ENCODE measurements at places on chromosomes 13 and 19.

DNA sequence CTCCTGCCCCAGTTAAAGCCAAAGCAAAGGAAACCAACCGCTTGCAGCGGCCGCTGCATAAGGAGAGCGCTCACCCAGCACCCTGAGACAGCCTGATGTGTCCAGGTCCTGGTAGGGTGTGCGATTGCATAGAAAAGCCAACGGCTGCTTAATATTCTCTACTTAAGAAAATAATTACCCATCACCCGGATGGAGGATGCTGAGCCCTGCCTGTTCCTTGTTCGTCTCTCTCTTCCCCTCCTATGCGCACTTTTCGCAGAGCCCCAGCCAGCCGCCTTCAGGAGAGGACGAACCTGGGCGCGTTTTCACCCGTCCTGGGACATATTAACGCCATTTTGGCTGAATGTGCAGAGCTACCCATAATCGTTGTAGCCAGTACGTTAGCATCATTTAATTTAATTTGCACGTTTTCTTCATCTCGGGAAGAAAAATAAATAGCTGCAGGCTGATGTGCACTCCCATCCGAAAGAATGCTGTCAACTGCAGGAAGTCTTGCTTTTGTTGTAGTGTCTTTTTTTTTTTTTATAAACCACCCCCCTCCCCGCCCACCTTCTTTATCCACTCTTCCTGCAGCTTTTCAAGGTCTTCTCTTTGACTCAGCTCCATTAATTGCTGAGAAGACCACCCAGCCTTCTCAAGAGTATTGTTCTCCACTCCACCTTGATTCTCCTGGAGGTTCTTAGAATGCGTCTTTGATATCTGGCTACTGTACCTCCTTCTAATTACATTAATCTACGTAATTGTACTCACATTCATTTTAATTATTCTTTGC is 214.5 kb downstream of the TEX29 start:
- DNase-seq: no peak

DNA sequence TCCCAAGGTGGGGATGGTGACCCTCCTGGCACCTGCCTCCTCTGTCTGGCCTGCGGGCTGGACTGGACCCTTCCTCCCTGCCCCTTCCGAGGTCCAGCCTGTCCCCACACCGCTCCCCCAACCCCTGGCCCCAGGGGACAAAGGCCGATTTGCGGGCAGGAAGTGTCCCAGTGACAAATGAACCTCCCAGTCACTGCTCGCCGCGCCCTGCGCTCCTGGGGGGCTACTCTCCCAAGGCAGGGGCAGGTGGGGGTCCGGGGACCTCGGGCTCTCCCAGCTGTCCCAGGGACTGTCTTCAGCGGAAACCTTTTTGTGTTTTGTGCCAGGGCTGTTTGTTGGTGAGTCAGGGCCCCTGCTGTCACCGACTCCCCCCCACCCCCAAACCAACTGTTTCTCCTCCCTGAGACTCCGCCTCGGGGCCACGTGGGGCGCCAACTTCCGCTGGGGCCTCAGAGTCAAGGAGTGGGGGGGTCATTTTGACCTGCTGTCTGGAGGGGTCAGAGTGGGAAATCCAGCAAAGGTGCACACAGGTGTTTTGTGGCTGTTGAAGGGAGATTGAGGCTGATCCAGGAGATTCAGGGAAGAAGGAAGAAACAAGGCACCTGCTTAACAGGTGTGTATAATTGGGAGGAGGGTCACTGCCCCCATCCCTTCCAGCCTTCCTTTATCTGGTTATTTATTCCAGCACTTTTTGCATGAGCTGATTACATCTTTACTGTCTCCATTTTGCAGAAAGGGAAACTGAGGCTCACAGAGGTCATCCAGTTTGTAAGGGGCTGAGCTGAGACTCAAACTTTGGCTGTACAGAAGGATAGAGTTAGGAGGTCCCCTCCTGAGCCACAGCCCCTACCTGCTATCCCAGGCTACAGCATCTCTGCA is 831 bp downstream of the PGPEP1 start:
- DNase-seq: peak; percentile 54

- DNase-seq: no peak
Observed at GRCh38 chr13:97639236-97639635, 205.3 kb downstream of the RAP2A start.

DNA sequence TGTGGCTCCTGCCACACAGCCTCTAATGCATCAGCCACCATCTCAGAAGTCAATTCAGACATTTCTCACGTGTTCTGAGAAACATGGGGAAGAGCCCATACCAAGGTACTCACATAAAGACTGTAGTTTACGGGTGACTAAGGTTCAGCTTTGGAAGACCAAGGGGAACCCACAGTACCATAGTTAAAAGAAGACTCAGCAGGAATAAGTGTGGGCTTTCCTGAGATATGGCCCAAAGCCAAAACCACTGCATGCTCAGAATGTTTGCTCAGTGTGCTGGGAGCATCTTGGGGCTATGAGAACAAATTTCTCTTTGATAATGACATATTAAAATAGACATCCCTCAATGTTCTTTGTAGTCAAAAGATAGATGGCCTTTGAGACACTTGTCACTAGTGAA is 283.8 kb downstream of the DCT start:
- no peak for DNase-seq

- DNase-seq: no peak
Observed at GRCh38 chr13:99246100-99246499, 12.1 kb downstream of the GPR18 start.

GRCh38 chr13:77185721-77186120 is 141.2 kb downstream of the MYCBP2 start:
- no peak for DNase-seq

- peak; percentile 60 for DNase-seq
Observed at GRCh38 chr19:3163230-3163886, 15.2 kb upstream of the S1PR4 start.

GRCh38 chr19:9878511-9879196 is 43.5 kb downstream of the PIN1 start:
- DNase-seq: no peak

- DNase-seq: no peak
Observed at GRCh38 chr13:94305934-94306333, 173.5 kb downstream of the DCT start.

DNA sequence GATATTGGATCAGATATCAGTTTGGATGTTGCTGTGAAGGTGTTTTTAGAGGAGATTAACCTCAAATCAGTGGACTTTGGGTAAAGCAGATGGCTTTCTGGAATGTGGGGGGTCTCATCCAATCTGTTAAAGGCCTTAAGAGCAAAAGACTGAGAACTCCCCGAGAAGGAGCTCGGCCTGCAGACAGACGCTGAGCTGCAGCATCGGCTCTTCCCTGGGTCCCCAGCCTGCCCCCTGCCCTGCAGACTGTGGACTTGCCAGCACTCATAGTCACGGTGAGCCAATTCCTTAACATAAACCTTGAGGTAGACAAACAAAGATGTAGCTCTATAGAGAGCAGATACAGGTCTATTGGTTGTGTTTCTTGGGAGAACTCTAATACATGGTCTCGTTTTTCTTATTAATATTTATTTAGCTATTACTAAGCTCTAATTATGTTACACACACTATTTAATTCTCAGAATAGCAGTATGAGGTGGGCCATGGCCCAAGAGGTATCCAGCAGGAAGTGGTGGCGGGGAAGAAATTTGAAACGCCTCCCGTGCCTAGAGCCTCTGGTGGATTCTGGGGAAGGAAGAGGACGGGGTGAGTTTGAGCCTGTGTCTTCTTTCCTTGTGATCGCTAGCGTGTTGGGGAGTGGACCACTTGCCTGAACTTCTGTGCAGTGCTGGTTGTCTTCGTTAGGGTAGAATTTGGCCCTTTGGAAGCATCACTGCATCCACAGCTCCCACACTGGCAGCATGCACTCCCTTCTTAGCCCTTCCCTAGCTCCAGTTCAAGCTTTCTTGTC is 305.3 kb downstream of the TEX29 start:
- no peak for DNase-seq

DNA sequence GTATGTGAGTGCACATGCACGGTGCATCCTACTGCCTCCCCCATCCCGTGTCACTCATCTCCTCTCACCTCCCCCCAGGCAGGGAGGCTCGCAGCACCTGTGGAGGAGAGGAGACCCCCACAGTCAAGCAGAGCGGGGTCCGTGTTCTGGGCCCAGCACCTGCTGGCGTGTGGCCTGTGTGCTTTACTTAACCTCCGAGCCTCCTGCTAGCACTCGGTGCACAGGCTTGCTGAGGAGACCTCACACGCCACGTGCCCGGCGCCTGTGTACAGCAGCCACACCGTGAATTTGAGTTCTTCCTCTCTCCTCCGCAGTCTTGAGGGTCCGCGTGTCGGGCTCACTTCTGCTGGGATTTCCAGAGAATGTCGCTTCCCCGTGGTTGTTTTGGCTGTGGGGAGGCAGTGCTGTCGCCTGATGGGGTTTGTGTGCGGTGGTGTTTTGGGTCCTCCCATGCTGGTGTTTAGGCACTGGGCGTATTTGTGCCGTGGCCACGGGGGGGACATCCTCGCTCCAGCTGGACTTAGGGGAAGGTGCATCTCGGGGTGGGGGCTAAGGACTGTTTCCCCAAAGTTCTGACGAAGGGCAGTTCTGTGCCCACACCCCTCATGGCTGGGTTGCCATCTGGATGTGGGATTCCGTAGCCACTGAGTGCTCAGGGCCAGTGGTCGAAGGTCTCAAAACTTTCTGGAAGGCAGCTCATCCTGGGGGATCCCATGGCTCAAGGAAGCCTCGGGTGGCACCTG is 34.8 kb upstream of the TMEM255B start:
- no peak for DNase-seq

DNA sequence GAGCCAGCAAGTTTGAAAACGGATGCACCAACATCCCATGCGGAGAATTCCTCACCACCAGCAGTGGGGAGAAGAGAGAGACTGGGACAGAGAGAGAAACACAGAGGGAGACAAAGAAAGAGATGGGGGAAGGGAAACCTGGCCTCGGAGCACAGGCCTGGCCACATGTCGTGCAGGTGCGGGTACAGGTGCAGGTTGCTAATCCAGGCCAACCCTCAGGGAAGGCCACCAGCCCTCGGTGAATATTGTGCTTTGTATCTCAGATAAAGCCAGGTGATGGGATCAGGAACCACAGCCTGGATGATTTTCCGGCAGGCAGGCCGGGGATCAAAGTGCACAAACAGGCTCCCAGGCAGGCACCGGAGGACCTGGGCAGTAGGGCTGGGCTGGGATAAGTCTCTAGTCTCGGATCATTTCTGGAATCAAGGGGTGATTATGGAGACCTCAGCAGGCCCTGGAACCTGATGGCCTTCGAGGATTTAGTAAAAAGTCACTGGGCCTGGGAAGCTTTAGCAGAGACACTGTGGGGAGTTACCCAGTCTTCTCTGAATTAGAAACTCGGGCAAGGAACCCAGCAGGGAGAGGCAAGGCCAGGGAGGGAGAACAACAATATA is 3.7 kb downstream of the GAS6 start:
- DNase-seq: no peak

DNA sequence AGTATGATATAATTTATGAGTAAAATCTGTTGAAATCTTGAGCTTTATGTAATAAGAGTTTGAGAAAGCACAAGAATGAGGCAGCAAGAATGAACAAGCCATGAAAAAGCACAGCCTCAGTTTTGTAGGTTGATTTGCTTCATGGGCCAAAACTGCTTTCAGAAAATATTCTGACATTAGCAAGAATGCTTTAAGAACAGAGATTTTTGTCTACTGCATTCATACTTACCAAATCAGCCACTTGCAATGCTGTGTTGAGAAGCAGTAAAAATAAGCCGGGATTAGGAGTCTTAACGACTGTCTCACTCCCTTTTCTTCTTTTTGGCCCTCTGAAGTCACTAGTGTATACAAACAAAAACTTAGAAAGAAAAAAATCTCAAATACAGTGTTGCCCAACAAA is 114.5 kb downstream of the POSTN start:
- DNase-seq: no peak

GRCh38 chr19:33430674-33431277 is 57.3 kb downstream of the CEBPG start:
- peak; percentile 21 for DNase-seq

- peak; percentile 67 for DNase-seq
Observed at GRCh38 chr13:75219479-75220237, 262.3 kb downstream of the TBC1D4 start.

DNA sequence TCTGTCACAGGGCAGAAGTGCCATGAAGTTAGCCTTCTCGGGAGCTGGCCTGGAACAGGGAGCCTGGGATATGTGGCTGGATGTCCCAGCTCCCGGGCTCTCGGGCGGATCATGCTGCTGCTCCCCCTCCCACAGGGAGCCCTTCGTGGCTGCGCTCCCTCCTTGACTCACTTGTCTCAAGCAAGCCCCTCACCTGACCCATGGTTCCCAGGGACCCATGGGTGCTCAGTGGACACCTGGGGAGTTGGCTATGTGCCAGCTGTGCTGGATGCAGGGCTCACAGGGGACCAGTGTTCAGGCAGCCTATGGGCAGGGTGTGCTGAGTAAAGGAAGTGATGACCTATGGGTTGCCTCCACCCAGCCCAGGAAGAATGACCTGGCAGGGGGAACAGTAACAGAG is 213.1 kb upstream of the SGCG start:
- no peak for DNase-seq
